ENCODE measurements at places on chromosomes 7 and 10.

GRCh38 chr7:43467406-43467805 is 115.5 kb upstream of the STK17A start:
- DNase-seq = no peak

- no peak for DNase-seq
Observed at GRCh38 chr7:30335763-30336487, 51.5 kb downstream of the ZNRF2 start.

GRCh38 chr10:112769611-112770370 is 180.3 kb upstream of the TCF7L2 start:
- DNase-seq = no peak

GRCh38 chr10:77380723-77381122 is 256.9 kb downstream of the KCNMA1 start:
- no peak for DNase-seq

DNA sequence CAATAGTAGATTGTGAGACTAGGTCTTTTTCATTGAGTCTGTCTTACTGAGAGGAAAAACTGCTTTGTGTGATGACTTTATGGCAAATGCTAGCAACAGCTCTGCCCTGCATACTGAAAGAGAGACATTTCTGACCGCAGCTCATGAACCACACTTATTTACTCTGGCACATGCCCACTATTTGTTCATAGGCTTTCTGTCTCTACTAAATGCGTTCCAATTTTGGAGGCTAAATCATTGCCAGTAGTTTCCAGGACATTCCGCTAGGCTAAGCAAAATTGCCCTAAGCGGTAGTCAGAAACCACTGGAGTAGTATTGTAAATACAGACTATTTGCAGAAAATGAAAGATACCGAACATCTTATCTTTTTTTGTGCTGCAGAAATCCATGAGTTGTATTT is 55.6 kb upstream of the DLX6 start:
- DNase-seq = no peak

- no peak for DNase-seq
Observed at GRCh38 chr10:86535132-86535882, 13.7 kb upstream of the WAPL start.

- DNase-seq = no peak
Observed at GRCh38 chr7:37323966-37324365, 124.7 kb downstream of the ELMO1 start.

- DNase-seq = no peak
Observed at GRCh38 chr7:107856806-107857540, 34.0 kb upstream of the DLD start.

- no peak for DNase-seq
Observed at GRCh38 chr7:159117366-159118196, 27.1 kb downstream of the VIPR2 start.

GRCh38 chr10:45373576-45374349 is at the start of gene ALOX5:
Gene ALOX5, plus strand, starts transcription at chr10:45374216. Its CDS starts 64 bp downstream, at chr10:45374280.
- no peak for DNase-seq

DNA sequence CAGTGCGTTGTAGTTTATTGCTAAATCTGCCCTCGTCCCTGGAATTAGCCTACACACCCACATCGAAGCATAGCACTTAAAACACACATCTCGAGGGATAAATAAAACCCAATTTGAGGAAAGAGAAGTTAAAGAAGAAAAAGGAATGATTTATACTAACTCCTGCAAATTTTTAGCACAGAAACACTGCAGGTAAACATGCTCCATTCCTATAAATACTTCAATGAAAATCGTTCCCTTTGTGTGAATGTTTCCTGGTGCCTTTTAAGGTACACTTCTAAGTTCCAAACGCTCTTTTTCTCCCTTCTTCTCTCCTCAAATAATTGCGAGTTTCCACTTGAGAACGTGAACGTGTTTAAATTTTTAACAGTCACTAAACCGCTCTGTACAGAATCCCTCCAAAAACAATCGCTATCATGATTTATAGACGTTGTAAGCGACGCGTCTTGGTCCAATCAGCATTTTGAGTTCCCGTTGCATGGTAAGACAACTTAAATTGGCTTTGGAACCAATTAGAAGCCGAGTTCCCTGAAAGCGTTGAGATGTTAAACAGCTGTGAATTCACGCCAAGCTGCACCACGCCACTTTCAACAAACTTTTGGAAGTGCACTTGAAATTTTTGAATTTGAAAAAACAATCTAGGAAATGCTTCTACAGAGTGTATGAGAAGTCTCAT is 12.5 kb upstream of the EBLN1 start:
- no peak for DNase-seq

- no peak for DNase-seq
Observed at GRCh38 chr10:92969151-92969550, 91.4 kb upstream of the CYP26C1 start.

- DNase-seq = no peak
Observed at GRCh38 chr7:14937581-14937980, 35.0 kb upstream of the DGKB start.

- no peak for DNase-seq
Observed at GRCh38 chr7:143884969-143885559, 16.9 kb downstream of the TCAF1 start.

DNA sequence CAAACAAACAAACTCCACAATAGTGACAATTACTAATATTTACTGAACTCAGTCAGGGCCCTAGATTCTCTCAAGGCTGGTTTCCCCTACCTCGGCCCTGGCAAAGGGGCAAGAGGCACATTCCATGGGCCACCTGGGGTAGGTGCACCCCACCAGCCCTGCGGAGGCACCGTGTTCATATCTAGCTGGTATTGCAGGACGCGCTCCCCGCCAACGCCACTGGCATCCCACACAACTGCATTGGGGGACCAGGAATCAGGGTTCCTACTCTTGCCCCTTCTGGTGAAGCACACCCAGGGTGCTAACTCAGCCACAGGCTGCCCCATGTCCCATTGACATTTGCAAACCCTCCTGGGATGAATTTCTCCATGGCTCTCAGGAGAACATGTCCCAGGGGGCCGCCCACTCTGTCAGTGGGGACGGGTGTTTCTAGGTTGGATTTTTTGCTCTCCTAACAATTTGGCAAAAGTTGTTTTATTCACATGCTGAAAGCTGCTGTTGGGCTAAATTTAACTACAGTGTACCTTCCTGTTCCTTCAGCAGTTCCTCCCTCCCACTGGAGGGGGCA is 76.7 kb downstream of the ZRANB1 start:
- DNase-seq = no peak

DNA sequence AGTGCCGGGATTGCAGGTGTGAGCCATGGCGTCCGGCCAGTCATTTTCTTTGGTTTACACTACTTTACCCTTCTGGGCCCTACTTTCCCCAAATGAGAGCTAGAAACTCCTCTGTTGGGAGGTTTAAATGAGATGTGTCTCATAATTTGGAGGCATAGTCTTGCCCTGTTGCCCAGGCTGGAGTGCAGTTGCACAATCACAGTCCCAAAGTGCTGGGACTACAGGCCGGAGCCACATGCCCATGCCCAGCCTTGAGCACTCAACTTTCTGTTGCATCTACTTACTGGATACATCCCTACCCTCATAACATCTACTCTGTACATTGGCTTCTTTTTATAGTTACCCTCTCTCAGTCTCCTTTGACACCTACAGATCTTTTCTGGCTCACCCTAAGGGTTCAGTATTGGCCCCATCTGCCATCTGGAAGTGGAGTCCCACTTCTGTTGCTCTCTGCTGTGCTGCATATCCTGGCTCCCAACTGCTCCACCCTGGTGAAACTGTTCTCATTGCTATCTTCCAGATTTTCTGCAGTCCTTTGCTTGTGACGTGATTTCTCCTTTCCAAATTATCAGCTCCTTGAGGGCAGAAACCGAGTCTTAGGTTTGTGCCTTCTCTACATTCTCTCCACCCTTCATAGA is 8.4 kb downstream of the EIF4H start:
- no peak for DNase-seq

DNA sequence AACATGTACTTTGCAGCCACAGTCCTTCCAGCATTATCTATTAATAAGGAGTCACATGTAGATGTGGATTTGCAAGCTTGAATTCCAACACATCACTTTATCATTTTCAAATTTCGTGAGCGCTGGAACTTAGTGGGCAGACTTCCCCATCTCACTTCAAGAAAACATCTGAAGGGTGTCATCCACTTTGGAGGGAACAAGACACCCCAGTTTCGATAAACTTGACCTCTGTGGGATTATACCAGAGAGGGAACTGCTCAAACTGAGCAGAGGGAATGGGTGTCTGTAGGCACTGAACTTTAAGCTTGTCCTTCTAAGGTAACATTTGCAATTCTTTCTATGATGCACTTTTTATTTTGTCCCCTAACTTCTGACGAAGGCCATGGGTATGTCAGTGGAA is 27.5 kb downstream of the ADRB1 start:
- no peak for DNase-seq

DNA sequence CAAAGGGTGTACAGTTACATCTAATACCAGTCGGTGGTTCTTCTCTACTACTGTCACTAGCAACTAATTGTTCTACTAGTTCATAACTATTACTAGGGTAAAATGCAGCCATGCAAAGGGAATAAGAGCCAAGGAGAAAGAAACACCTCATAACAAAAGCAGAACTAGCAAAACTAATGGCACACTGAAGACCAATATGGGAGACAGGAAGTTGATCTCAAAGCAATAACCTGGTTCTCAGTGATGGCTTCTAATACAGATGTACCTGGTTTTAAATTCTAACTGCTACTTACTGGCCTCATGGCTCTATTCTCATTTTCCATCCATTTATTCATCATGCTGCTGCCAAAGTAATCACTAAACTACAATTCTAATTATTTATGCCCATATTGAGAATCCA is 170.3 kb downstream of the SEMA3E start:
- DNase-seq = no peak

DNA sequence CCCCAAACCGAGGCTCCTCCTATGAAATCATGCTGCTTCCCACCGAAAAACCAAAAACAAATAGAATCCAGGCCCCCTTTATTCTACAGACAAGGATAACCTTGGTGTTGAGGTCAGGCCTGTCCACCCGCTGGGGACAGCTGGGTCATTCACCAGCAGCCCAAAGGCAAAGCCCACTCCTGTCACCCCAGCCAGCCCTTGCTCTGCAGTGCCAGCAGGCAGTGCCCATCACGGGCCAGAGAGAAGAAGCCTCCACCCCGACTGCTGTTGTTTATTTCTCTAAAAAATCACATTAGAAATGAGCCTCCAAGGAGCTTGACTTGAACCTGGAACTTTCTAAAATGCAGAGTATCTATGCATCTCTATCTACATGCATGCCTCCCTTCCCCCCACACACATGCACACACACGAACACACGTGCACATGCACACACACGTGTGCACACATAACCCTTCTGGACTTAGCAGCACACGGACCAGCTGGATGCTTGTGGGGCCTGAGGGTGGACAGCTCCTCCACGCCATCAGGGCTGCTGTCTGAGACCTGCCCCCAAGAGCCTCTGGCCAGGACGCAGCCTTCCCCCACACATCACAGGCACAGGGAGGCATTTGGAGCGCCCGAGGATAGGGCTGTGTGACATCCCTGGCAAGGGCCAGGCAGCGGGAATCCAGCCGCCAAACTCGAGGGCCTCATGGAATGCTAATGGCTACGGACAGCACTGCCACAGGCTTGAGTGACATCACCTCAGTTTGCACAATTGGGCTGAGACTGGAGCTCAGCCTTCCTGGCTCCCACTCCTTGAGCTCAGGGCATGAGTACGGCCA is 22.8 kb downstream of the PRKAG2 start:
- DNase-seq = no peak

DNA sequence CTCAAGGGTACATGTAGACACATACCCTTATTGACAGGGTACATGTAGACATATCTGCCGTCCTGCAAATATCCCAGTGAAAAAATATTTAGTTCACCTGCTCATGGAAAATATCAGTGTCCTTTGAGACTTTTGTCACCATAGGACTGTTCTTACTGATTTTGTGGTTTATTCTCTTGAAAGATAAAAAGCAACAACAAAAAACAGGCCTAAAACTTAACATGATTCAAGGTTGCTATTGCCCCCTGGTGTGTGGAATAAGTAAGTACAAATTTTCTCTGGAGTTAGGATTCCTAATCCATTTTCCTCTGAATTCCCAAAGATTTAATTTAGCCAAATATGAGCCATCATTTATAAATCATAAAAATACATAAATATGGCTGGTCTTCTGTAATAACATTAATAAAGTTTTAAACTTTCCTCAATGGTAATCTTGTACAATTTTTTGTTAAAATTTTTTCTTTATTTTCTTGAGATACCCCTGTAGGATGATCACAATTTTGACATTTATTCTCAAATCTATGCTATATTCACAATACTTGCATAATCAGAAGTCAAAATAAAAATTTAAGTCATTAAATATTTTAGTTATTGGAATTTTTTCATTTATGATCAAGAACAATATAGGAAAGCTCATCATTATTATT is 741.4 kb upstream of the POT1 start:
- no peak for DNase-seq

DNA sequence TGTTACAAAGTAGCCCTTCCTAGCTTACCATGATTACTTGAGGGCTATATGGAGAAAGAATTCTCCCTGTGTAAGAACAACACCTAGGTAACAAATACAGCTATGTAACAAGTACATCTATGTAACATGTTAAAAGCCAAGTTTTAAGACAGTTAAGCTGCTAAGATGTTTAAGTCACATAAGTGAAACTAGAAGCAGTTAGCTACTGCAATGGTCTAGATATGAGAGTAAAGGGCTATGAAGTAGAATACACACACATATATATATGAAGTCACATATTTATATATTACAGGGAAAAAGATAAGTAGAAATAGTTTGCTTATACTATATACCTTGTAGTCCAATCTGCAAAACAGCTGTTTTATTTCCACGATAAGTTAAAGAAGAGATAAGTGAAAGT is 14.4 kb downstream of the POT1 start:
- DNase-seq = no peak

- no peak for DNase-seq
Observed at GRCh38 chr7:2159176-2159520, 73.6 kb downstream of the MAD1L1 start.

DNA sequence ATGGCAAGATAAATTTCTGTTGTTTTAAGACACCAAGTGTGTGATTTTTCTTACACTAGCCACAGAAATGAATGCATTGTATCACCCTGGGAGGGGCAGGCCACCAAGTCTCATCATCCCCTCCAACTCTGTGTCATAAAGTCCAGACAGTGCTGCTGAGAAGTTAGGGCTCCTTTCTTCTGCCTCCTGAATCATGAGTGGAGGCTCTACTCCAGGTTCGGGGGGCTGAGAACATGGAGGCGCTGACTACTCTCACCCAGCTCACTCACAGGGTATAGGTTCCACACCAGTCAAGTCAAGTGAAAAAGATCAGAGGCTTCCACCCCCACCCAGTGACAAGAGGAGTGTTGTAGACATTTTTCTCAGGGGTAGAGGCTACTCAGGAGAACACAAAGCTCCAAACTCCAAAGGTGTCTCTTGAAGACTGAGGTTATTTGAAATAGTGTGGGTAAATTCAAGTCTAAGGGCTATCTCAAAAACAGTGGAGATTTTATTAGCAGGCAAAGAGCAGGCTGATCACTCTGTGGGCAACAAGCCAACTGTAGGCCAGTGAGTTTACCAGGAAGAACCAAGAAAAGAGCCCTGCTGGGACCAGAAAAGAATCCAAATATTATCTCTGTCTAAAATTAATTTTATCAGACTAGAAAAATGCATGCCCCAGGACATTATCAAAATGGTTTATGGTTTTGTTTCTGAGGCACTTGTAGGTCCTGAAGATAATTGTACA is 118.6 kb upstream of the RET start:
- DNase-seq = no peak

GRCh38 chr10:76149182-76149581 is 717.8 kb downstream of the LRMDA start:
- no peak for DNase-seq

GRCh38 chr7:80139236-80139635 is 4.6 kb downstream of the GNAI1 start:
- no peak for DNase-seq
